ENCODE measurements at places on chromosomes 5 and 9. TPM values are rescaled to one million over a fixed set of nuclear protein-coding genes. Genes with fewer than 3 reads are reported as not detected.

DNA sequence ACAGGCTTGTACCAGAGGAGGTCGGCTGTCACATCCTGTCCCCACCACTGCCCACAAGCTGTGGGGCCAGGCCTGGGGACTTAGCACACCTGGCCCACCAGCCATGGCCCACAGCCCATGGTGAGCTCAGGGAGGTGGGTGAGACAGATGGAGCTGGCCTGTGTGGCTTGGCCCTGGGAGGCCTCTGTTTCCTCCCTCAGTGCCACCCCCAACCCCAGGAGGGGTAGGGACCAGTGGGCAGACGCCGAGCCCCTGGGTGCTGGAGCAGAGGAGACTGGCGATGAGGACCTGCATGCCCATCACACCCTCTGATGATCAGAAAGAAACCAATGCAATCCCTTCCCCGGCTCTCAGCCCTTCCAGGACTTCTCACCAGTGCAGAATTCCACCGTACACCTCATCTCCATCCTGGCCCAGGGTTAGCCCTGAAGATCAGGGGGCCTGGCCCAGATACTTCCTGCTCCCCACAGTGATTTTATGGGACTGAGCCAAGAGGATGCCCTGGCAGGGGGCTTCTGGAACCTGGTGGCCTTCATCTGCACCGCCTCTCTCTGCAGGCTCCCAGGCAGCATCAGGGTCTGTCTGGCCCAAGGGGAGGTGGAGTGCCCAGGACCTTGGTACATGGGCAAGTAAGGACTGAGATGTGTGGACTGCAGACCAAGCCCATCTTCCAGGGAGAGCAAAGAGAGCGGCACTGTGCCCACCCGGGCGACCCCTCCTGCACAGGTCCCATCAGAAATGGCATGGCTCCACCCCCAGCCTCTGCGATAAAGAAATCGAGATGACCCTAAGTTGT is 16.9 kb upstream of the NKD2 start:
- DNase-seq, result no peak

DNA sequence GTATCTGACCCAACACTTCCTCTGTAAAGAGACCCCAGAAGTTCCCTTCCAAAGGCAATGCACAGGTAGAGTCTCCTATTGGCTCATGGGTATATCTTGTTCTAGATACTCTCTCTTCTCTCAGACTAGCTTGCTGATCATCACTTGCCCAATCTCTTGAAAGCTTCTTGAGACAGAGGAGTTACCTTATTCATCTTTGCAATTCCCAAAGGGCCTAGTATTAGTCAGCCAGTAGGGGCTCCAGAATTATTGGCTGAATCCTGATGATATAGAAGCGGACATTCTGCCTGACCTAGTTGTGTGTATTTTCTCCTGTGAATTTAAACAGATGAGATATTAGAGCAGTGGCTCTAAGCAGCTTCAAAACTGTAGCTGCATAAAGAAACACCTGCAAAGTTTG is 304.0 kb upstream of the KLF4 start:
- no peak for DNase-seq

DNA sequence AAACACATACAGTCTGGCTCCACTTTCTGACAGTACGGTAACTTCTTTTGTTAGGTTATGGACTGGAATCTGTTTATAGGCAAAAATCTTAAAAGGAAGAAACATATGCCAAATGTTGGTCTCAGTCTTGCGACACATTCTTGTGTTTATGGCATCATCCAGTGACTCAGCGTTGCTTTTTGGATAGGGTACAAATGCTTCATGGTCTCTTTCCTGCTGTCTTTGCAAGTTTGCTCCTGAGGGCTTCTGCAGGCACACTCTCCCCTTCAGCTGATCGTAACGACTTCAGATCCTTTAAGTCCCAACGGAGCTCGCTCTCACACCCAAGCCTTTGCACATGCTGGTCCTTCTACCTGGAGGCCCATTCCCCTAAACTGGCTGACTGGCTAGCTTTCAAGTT is 23.6 kb upstream of the TNFSF8 start:
- no peak for DNase-seq

- no peak for DNase-seq
Observed at GRCh38 chr5:143165049-143165880, 238.2 kb downstream of the NR3C1 start.

GRCh38 chr9:134982311-134982710 is 64.6 kb upstream of the FCN1 start:
- no peak for DNase-seq

DNA sequence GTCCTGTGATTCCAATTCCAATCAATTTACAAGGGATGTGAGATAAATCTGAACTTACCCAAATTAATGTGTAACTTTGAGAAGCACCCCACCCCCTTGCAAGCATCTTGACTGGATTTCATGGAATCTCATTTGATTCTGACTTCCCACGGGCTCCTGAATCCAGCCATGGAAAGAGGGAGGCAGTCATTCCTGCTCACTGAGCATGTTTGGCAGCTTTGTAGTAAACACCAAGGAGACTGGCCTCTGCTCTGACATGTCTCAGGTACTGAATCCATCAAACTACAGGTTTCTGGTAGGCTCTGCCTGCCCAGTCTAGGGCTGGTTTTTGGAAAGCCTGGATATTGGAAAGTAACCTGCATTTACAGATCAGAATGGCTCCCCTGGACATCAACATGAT is 357.6 kb downstream of the ARHGEF28 start:
- no peak for DNase-seq

- peak; percentile 29 for DNase-seq
Observed at GRCh38 chr5:43646992-43647391, 44.0 kb downstream of the NNT start.

DNA sequence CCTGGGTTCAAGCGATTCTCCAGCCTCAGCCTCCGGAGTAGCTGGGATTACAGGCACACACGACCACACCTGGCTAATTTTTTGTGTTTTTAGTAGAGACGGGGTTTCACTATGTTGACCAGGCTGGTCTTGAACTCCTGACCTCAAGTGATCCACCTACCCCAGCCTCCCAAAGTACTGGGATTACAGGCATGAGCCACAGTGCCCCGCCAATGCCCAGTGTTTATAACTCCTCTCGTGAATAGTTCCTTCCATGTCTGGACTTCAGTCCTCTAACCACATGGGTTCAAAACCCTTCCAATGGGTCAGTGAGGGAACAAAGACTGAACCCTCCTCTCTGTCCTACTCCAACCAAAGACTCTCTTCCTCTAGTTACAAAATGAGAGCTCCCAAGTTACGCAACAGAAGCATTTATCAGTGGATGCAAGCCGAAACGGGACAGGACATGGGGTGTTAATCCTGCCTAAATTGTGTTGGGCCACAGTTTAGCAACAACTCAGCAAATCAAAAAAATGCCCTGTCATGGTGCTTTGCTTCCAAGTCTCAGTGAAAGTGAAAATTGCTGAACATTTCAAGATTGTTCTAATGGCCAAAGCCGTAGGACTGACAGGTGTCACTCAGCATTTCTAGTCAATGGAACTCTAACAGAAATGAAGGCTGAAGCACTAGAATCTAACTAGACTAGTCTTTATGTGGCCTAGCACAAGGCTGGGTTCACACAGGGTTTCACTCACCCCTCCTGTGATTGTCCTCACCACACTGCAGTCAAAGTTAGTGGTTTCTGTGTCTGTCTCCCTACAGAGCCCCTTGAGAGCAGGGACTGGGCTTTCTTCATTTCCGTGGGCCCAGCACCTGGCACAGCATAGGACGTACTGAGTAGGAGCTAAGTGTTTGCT is 3.2 kb upstream of the TMEM245 start:
- DNase-seq, result no peak

DNA sequence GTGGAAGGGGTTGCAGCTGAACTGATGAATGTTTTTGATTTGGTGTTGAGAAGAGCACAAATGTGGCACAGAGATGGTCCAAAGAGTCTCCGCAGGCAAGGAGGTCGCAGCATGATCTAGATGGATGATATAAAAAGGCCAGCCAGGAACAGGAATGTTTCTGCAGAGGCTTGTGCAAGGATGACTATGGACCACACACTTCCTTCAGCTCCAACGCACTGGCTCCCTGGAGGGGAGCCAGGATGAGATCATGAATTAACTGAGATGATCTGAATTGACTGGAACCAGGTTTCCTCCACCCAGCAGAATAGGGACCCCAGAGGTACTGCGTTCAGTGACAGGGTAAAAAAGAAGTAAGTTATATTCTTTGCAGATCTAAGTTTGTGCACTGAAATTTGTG is 89.0 kb downstream of the ARSB start:
- no peak for DNase-seq

DNA sequence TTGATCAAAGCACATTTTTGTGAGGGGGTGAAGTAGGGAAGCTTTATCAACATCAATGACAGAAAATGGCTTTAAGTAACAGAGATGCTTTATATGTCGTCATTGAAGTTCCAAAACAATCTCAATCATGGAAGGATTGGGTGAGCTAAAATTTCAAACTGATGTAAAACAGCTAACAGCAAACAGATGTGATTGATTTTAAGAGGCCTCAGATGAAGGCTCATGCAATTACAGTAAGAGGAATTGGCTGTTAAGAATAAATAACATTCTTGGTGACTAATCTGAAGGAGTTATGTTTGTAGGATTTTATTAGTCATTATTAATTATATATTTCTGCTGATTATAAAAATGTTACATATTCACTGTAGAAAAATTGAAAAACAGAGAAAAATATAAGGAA is 63.5 kb upstream of the PUM3 start:
- no peak for DNase-seq

GRCh38 chr9:124805186-124805585 is 28.3 kb downstream of the OLFML2A start:
- DNase-seq, result no peak

DNA sequence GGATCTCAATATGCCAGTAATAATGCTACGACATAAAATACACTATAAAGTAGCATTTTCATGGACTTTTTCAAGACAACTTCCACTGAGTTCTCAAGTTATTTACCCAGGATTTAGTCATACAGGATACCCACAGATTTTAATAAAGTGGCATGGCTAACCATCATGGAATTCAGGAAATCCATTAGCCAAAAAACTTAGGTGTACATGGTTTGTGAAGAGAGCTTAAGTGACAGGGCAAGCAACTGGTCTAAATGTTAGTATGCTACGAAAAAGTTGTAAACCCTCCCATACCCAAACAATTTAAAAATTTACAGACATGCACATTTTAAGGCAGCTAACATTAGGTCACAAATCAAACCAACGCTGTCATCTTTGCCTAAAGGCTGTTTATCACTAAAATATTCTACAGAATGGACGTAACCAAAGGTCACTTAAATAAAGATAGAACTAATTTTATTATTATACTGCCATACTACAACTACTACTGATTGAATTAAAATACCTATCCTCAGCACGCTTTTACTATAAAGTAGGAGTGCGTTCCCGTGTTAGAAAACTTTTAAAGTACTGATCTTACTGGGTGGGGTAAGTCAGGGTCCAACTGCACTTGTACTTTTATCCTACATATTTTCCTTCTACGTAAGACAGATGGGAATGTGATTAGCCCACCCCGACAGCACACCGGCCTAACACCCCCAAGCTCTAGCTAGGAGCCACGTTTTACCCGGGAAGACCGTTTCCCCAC is 1.1 kb downstream of the UBTD2 start:
- DNase-seq, result no peak

DNA sequence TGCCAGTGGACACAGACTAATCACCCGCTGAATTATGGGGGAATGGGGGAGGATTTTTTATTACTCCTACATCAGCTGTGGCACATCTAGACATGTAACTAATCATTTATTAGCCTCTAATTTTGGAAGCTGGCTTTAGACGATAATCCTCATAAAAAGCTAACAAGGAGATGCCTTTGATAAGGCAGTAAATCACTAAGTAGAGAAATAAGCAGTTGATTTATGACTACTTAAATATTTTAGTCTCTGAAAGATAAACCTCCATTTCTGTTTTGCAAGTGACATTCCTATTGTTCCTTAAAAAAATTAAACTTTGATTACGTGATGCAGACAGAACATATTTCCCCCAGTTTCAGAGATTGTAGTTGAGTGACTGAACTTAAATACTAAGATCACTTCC is 206.4 kb upstream of the CDKN2B start:
- DNase-seq, result no peak

DNA sequence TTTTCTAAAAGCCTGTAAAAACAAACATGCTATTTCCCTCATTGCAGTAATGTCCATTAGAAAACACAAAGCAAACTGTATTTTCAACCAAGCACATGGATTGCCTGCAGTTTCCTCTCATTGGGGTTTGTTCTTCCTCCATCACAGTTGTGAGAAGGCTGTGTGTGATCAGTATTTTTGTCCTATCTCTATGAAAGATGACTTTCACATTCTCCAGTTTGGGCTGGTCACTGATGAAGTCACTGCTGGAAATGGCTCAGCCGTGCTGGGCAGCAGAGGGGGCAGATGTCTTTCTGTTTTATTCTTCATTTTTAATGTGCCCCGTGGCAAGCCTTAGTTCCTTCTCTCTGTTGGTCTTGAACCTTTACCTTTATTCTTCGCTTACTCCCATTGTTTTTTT is 288.9 kb upstream of the MPDZ start:
- no peak for DNase-seq

GRCh38 chr5:110612794-110613247 is 113.7 kb downstream of the TMEM232 start:
- no peak for DNase-seq

GRCh38 chr5:8913522-8913921 is 632.4 kb downstream of the SEMA5A start:
- no peak for DNase-seq

- DNase-seq, result peak; percentile 31
Observed at GRCh38 chr5:94968507-94969095, 316.3 kb downstream of the MCTP1 start.

- DNase-seq, result no peak
Observed at GRCh38 chr5:160278343-160278742, 34.0 kb downstream of the CCNJL start.

GRCh38 chr5:168736281-168736831 is 157.2 kb upstream of the PANK3 start:
- no peak for DNase-seq

- no peak for DNase-seq
Observed at GRCh38 chr5:176578391-176578808, 29.3 kb downstream of the CDHR2 start.

The SLC23A1 gene
- polyA plus RNA-seq, result 0.28 TPM

The C5orf52 gene
- polyA plus RNA-seq, result not detected

The CYLC2 gene
- not detected for polyA plus RNA-seq

The PPP2R2B gene
- polyA plus RNA-seq, result 0.76 TPM

The FUBP3 gene
- polyA plus RNA-seq, result 41.6 TPM

The SPINK4 gene
- not detected for polyA plus RNA-seq

The FIBCD1 gene
- not detected for polyA plus RNA-seq

The TLN1 gene
- 87.7 TPM for polyA plus RNA-seq

The TIMD4 gene
- polyA plus RNA-seq, result 1.1 TPM

The AQP3 gene
- 5.3 TPM for polyA plus RNA-seq

Measured in forelimb muscle (tissue), 1 donor.